Activated CD8-positive, alpha-beta T cell treated with anti-CD3 and anti-CD28 coated beads, Interleukin-2, amount 10 ng/mL, durations not matched to agents 7 days and 5 days (primary cell): ENCODE measurements at places on chromosomes 5 and 9.

- peaks cover 30% of the 10 kb centered on the region for H3K4me1 ChIP-seq
- H3K27ac ChIP-seq = no peak overlapping the region
- H3K27me3 ChIP-seq = no peaks in the 10 kb centered on the region
- H3K36me3 ChIP-seq = peaks cover 59% of the 10 kb centered on the region
These were observed 8.5 kb downstream of the GOLPH3 start for GRCh38 chr5:32165597-32165996.

DNA sequence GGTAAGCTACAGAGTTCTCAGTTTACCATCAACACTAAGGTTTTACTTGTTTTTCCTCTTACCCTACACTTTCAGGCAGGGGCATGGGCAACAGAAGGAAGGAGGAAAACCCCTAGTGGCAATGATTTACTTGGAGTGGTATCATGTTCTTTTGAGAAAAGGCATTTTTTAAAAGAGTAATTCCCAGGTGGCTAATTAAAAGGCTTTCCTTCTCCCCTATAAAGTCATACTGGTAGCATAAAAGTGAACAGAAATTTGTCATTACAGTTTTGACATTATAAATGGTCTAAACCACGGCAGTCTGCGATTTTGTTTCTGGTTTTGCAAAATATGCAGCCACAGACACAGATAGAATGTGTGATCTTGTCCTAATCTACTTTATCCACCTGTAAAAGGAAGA, 30.9 kb upstream of the OR2K2 start:
- no peak overlapping the region for H3K27ac ChIP-seq
- no peaks in the 10 kb centered on the region for H3K4me1 ChIP-seq
- DNase-seq = no peak
- H3K4me3 ChIP-seq = no peak overlapping the region

DNA sequence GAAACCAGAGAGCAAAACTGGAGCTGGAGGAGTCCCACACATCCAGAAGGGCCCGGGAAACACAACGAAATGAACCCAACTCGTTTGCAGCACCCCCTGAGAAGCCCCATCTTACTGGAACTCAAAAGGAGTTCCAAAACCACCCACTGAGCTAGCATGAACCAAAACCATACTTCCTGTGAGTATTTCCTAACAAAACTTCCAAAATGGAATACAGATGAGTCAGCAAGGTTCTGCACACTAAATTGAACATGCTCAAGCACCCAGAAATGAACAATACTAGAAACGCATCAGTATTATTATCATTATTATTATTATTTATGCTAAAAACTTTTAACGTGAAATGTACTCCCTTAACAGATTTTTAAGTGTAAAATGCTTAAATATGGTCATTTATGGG, 8.0 kb upstream of the SPOCK1 start:
- no peaks in the 10 kb centered on the region for H3K4me1 ChIP-seq
- no peaks in the 10 kb centered on the region for H3K36me3 ChIP-seq
- no peak overlapping the region for H3K27ac ChIP-seq
- DNase-seq = no peak
- no peak overlapping the region for H3K4me3 ChIP-seq
- peaks cover 11% of the 10 kb centered on the region for H3K27me3 ChIP-seq

DNA sequence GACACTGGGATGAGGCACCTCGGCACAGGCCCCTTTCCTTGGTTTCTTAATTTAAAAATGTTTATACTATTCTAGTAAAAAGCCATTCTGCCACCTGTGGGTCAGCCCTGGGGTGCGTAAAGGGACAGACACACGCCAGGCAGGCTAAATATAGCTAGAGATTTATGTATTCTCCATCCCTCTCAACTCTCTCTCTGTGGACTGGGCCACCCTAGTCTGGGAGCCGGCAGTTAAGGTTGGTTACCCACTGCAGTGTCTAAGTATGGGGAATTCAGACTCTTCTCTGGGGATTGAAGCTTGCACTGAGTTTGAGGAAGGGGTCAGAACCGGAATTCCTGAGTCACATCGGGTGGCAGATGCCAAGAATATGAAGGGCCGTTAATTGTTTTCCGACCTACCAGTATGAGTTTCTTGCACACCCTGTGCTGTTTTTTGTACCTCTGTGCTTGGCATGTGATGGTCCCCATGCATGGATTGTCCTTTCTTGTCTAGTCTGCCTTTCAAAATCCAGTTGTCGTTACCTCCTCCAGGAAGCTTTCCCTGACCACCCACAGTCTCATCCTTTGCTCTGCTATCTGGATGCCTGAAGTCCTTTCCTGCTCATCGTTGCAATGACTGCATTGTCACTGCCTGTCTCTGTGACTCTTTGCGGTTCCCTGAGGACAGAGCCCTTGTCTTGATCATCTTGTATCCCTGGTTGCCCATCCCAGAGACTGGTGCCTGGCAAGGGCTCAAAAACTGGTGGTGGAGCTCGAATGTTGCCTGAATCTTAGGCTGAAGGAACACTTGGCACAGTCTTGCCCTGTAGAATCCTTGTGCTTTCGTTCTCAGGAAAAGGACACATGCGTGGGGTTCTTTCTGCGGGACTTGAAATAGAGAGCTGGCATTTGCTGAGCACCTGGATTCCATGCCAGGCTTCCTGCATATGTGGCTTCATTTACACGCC, 2.1 kb downstream of the NEURL1B start:
- no peaks in the 10 kb centered on the region for H3K36me3 ChIP-seq
- H3K27me3 ChIP-seq = peaks cover 34% of the 10 kb centered on the region
- H3K27ac ChIP-seq = no peak overlapping the region
- peaks cover 8% of the 10 kb centered on the region for H3K4me1 ChIP-seq
- DNase-seq = no peak

DNA sequence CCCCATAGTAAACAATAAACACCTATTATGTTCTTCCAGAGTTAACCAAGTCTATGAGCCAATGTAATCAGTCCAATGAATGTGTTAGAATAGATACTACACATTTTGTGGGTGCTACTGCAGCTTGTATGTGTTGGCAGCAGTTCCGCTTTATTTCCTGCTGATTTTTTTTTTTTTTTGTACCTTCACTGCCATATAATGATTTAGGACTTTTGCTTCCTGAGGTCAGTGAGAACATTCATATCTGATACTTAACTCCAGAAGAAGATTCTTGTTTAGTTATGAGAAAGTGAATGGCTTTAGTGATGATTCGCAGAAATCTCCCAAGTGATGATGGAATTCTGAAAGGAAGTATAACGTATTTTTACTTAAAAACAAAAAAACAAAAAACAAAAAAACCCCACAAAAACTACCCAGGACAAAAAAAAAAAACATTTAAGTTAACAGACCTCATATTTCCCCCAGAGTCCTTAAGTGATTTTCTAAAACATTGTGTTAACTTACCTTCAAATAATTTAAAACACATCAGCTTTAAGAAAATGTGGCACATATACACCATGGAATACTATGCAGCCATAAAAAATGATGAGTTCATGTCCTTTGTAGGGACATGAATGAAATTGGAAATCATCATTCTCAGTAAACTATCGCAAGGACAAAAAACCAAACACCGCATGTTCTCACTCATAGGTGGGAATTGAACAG, 24.7 kb upstream of the LMNB1 start:
- H3K27ac ChIP-seq = no peak overlapping the region
- no peaks in the 10 kb centered on the region for H3K36me3 ChIP-seq
- no peak overlapping the region for H3K4me3 ChIP-seq
- peaks cover 46% of the 10 kb centered on the region for H3K4me1 ChIP-seq

- no peaks in the 10 kb centered on the region for H3K36me3 ChIP-seq
- no peak overlapping the region for H3K27ac ChIP-seq
- H3K27me3 ChIP-seq = no peaks in the 10 kb centered on the region
- no peak for DNase-seq
- no peaks in the 10 kb centered on the region for H3K4me1 ChIP-seq
- no peak overlapping the region for H3K4me3 ChIP-seq
These were observed 75.9 kb downstream of the COL27A1 start for GRCh38 chr9:114231273-114231672.

GRCh38 chr5:131579917-131580671, 54.9 kb downstream of the RAPGEF6 start:
- peaks cover 10% of the 10 kb centered on the region for H3K4me1 ChIP-seq
- DNase-seq = no peak
- H3K27me3 ChIP-seq = no peaks in the 10 kb centered on the region
- H3K4me3 ChIP-seq = no peak overlapping the region
- H3K36me3 ChIP-seq = peaks cover 61% of the 10 kb centered on the region

DNA sequence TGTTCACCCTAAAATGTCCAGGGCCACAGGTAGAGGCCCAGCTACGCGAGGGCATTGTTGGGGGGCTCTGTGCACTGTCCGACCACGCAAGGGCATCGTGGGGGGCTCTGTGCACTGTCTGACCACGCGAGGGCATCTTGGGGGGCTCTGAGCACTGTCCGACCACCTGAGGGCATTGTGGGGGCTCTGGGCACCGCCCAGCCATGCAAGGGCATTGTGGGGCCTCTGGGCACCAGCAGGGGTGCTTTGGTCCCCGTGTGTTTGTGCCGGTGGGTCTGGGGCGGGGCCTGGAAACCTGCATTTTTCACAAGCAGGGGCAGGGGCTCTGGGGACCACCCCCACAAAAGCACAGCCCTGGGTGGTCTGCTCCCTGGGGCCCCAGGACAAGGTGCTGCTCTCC, 41.5 kb upstream of the RXRA start:
- no peaks in the 10 kb centered on the region for H3K36me3 ChIP-seq
- H3K27me3 ChIP-seq = peaks cover 9% of the 10 kb centered on the region
- H3K4me1 ChIP-seq = no peaks in the 10 kb centered on the region
- no peak overlapping the region for H3K4me3 ChIP-seq

GRCh38 chr9:84794981-84795637, 125.6 kb downstream of the NTRK2 start:
- no peaks in the 10 kb centered on the region for H3K4me1 ChIP-seq
- no peaks in the 10 kb centered on the region for H3K36me3 ChIP-seq
- DNase-seq = no peak
- H3K27ac ChIP-seq = no peak overlapping the region
- no peaks in the 10 kb centered on the region for H3K27me3 ChIP-seq

GRCh38 chr5:176761755-176762154, 48.6 kb upstream of the UNC5A start:
- no peak overlapping the region for H3K4me3 ChIP-seq
- no peak overlapping the region for H3K27ac ChIP-seq
- H3K4me1 ChIP-seq = no peaks in the 10 kb centered on the region
- H3K27me3 ChIP-seq = peaks cover 34% of the 10 kb centered on the region

GRCh38 chr5:139236479-139236878, 38.3 kb upstream of the SIL1 start:
- no peak for DNase-seq
- no peak overlapping the region for H3K4me3 ChIP-seq
- H3K4me1 ChIP-seq = peaks cover 4% of the 10 kb centered on the region
- H3K27ac ChIP-seq = no peak overlapping the region
- peaks cover 19% of the 10 kb centered on the region for H3K27me3 ChIP-seq

DNA sequence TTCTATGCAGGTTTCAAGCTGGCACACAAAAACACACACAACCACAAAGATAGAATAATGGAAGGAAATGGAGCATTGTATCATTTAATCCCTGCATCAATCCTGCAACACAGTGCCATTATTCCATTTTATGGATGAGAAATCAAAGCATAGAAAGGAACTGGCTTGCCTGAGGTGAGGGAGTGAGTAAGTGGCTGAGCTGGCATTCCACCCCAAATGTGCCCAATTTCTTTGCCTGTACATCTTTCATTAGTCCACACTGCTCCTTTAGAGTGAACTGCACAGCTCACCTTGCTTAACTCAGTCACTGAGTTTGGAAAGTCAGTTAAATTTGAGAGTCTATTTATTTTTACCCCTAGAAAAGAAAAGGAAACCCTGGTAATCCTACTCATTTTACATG, 28.9 kb downstream of the ZNF366 start:
- no peak for DNase-seq
- H3K4me1 ChIP-seq = no peaks in the 10 kb centered on the region
- H3K36me3 ChIP-seq = no peaks in the 10 kb centered on the region
- H3K4me3 ChIP-seq = no peak overlapping the region

DNA sequence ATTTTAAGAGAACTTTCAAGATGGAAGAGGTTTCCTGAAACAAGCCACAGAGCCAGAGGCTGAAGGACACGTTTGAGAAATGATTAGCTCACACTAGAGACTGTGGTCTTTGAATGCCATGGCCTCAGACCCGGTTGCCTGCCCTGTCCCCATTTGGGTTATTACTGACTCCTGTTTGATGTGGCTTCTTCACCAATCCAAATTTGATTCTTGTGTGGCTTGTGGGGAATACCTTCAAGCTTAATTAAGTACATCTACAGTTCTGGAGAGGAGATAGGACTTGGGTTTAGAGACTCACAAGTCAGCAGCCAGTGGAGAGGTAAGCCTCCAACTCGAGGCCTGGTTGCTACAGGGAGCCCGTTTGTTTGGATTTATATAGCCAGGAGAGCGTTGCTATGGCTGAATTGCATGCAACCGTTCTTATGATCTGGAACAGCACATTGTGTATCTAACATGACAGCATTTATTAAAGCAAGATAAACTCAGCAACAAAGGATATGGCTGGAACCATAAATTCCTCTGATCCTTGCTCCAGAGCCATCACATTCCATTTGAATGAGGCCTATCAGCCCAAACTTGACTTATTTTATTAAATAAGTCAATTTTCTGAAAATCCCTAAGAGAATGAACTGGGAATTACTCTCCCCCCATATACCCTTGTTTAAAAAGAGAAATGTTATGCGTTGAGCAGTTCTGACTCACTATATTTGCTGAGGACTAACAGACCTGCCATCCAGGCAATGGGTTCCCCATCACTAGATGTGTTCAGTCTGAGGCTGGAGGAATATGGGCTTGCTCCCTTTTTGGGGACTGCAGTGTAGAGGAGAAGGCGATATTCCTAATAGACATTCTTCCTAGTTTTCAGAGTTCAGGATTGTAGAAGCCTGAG, 88.4 kb upstream of the TNFSF8 start:
- no peak for DNase-seq
- peaks cover 2% of the 10 kb centered on the region for H3K27me3 ChIP-seq
- H3K4me1 ChIP-seq = peaks cover 28% of the 10 kb centered on the region
- H3K36me3 ChIP-seq = no peaks in the 10 kb centered on the region

GRCh38 chr9:12658531-12659209, 34.5 kb upstream of the TYRP1 start:
- no peak for DNase-seq
- H3K4me1 ChIP-seq = no peaks in the 10 kb centered on the region
- H3K4me3 ChIP-seq = no peak overlapping the region
- H3K27ac ChIP-seq = no peak overlapping the region
- H3K36me3 ChIP-seq = no peaks in the 10 kb centered on the region

GRCh38 chr9:100307080-100307479, 45.7 kb downstream of the TEX10 start:
- H3K4me1 ChIP-seq = no peaks in the 10 kb centered on the region
- no peak overlapping the region for H3K4me3 ChIP-seq
- no peak for DNase-seq
- no peaks in the 10 kb centered on the region for H3K27me3 ChIP-seq
- H3K27ac ChIP-seq = no peak overlapping the region
- H3K36me3 ChIP-seq = peaks cover 78% of the 10 kb centered on the region

DNA sequence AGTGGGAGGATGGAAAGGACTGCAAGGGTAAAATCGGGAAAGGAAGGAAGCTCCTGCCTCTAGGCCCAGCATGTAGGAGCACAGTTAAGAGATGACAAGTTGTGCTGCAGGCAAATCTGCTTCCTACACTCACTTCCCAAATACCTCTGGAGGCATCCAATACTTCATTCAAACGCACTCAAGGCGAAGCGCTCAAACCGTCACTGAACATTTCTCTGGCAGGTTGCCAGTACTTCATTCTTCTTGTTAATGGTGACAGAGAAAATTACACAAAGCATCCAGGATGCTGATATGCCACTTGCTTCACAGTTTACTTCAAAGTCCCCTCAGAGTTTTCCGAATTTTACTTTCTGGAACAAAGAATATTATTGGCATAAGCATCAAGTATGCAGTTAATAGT, 59.8 kb downstream of the NREP start:
- H3K4me1 ChIP-seq = no peaks in the 10 kb centered on the region
- H3K27me3 ChIP-seq = peaks cover 14% of the 10 kb centered on the region
- no peak overlapping the region for H3K27ac ChIP-seq
- no peak overlapping the region for H3K4me3 ChIP-seq
- no peaks in the 10 kb centered on the region for H3K36me3 ChIP-seq
- DNase-seq = no peak
